SK-N-SH treated with all-trans-retinoic acid at 6 μM for 48 hours (cell line): ENCODE measurements at places on chromosomes 3 and 15.
A peak's percentile ranks its signal among the peaks of the same experiment; 100 is the strongest.

- peak; percentile 46 for ATAC-seq
Measured at GRCh38 chr15:67148196-67148701, 82.8 kb downstream of the SMAD3 start.

DNA sequence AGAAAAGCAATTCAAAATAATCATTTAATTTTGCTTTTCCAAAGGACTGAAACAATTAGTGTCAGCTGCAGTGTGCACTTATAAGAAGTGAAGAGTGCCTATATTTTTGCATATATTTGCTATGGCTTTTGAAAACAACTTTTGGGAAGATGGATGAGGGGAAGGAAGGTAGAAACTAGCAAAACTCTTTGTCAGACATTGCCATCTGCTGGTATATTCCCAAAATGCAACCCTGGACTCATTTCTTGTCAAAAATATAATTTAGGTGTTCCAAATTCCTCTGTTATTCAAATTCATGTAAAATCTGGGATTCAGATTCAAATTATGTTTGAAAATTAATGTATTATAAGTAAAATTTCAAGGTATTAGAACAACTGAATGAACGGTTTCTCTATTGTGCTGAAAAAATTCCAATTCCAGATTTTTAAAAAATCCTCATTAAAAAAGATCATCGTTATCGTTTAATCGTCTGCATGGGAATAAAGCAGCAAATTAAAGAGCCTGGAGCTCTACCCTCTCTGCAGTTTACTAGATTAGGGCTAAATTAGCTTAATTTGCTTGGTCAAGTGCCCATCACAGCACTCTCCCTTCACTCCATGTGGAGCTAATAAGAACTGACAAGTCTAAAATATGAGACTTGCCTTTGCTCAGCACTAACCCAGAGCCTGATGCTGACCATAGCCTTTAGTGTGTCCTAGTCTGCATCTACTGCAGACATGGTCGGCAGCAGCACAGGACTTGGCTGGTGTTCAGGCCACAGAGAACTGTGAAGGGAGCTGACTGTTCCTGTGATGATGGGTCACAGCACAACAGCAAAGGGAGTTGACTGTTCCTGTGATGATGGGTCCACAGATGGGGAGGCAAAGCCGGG is 67.9 kb upstream of the MITF start:
- ATAC-seq, result peak; percentile 77

GRCh38 chr3:52379610-52380009 is 63.5 kb downstream of the DNAH1 start:
- ATAC-seq, result no peak

- ATAC-seq, result peak; percentile 93
Measured at GRCh38 chr3:171309906-171310359, 150.3 kb downstream of the TNIK start.

- no peak for ATAC-seq
Measured at GRCh38 chr3:147417551-147418295, 8.6 kb downstream of the ZIC1 start.
